ENCODE measurements at places on chromosomes 3 and 15. TPM values are rescaled to one million over a fixed set of nuclear protein-coding genes. Genes with fewer than 3 reads are reported as not detected.
A peak's percentile ranks its signal among the peaks of the same experiment; 100 is the strongest.

GOLGA6L6 gene
- not detected for total RNA-seq

- no peak for DNase-seq
Measured at GRCh38 chr3:157059181-157059580, 100.8 kb downstream of the CCNL1 start.

- DNase-seq = no peak
Measured at GRCh38 chr3:162103808-162104207, 607.2 kb downstream of the OTOL1 start.

GRCh38 chr15:39593071-39593655 lies 12.3 kb downstream of the THBS1 start:
- DNase-seq = peak; percentile 19

GRCh38 chr15:27730868-27731267 lies 368.2 kb downstream of the OCA2 start:
- no peak for DNase-seq

TLR9 gene
- not detected for total RNA-seq

CALML4 gene
- 1.4 TPM for total RNA-seq

- no peak for DNase-seq
Measured at GRCh38 chr3:50487181-50487580, 16.3 kb downstream of the CACNA2D2 start.

AGBL1 gene
- total RNA-seq = not detected

- DNase-seq = peak; percentile 98
Measured at GRCh38 chr3:65030847-65031463, 343.2 kb upstream of the ADAMTS9 start.

GOLGA6B gene
- total RNA-seq = not detected

UBP1 gene
- 32.0 TPM for total RNA-seq

- DNase-seq = no peak
Measured at GRCh38 chr3:152457500-152458375, 189.0 kb downstream of the MBNL1 start.

CHAC1 gene
- total RNA-seq = 9.5 TPM

ST3GAL6 gene
- 8.6 TPM for total RNA-seq

DNA sequence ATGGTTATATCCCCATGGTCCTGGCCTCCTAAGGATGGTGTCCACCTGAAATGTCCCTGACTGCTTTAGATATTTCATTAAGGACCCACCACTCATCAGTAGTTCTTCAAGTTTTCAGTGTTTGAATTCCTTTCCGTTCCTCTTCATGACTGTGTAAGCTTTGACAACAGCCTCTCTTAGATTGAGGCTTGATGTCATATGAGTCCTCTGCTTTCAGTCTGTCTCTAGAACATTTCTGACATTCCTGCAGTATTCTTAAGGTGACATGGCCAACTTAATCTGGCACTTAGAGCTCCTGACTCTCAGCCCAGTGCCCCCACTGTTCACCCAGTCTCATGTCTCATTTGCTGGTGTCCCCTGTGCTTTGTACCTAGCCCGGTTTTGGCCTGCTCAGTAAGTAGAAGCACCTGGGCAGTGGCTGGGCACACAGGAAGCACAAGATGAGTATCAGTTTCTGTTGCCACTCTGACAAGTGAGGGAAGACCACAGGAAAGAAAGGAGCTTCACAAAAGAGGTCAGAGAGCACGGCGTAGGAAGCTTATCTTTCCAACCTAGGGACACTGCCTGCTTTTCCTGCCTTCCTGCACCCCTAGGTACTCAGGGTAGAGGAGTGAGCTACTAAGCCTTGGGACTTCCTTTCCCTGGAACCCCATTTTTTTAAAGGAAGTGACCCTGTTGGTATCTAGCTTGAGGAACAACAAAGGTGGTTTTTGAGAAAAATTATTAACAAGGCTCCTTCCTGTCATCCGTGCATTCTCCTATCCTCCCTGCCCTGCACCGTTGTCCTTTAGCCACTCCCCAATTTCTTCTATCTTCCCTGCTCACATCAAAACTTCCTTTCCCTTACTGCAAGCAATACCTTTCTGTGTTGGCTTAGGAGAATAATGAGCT lies 103.1 kb downstream of the KLHL25 start:
- no peak for DNase-seq

SKOR1 gene
- total RNA-seq = not detected

SEMA3B gene
- 5.6 TPM for total RNA-seq

GRCh38 chr3:12049675-12050074 lies 45.5 kb downstream of the SYN2 start:
- peak; percentile 28 for DNase-seq

DNA sequence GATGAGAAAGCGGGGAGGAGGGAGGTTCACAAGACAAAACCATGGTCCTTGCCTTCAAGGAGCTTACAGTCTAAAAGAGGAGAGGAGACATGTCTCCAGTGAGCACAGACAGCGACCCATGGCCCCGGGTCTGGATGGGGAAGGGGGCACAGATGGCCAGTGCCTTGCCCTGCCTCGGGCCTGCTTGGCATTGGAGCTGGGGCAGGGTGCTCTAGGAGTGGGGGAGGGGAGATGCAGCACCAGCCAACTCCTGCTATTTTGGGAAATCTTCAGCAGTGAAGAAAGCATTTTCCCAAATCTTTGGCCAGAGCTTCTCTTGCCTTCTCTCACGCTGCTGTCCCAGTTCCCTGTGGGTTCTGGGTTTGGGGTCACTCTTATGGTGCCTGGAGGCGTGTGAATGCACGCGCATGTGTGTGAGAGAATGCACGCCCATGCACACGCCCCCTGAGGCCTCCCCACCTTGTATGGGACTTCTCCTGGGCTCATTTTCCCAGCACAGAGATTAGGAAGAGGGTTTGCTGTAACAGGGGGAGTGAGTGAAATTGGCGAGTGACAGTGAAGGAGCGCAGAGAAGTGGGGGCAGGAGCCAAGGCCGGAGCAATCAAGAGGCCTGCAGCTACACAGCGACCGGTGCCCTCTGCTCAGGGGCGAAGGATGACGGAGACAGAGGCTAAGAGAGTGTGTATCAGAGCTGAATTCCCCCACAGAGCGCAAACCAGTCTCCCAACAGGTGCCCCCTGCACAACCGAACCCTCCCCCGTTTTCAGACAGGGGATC lies 71.5 kb downstream of the SEMA5B start:
- no peak for DNase-seq

GRCh38 chr15:90642464-90643300 lies 74.5 kb upstream of the BLM start:
- no peak for DNase-seq

TIMP4 gene
- 0.10 TPM for total RNA-seq

DNA sequence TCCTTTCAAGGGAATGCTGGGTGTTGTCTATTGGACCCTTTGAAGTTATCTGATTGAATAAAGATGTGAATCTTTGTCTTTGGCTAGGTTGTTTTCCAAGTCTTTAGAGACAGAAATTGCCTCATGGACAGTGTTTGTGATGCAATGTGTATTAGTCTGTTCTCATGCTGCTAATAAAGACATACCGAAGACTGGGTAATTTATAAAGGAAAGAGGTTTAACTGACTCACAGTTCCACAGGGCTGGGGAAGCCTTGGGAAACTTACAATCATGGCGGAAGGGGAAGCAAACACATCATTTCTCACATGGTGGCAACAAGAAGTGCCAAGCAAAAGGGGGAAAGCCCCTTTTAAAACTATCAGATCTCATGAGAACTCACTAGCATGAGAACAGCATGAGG lies 88.8 kb upstream of the PLXND1 start:
- no peak for DNase-seq

COL7A1 gene
- 141 TPM for total RNA-seq

DNA sequence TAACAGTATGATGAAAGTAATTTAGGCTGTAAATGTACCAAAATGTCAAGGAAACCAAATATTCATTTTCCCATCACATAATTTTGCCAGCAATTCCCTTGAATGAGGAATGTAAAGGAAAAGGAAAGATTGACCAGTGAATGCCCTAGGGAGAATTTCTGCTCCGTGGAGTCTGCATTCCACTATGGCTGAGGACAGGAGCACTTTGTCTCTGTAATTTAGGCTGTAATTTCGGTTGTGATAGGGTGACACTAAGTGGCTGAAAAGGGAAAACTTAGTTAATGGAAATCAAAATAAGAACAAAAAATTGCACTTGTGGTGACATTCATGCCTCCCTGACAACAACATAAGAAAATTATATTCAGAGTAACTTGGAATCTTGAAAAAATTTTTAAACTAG lies 8.3 kb upstream of the TMEM207 start:
- peak; percentile 51 for DNase-seq

SERPINI2 gene
- not detected for total RNA-seq

APOD gene
- 1.6 TPM for total RNA-seq

DNA sequence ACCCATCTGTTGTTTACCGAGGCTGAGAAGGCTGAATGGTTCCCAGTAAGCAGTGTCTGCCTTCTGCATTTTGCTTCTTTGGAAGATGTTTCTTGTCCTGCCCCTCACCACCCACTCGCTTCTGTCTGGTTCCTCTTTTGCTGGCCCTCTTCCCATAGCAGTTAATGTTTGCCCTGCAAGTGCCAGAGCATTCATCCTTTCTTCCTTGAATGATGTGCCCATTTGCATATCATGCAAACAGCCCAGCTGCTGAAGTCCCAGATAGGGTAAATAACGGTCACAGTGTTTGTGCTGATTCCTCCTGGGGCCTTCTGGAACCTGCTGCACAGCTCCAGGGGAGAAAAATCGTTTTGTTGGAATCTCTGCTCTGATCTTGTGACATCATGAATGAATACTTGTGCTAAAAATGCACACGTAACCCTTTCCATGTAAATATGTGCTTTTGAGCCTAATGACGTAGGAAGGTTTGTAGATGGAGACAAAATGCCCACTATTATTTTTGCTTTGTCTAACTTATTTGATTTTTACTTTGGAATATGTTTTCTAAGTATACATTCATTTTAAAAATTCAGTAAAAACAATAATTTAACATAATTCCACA lies 381.0 kb downstream of the SOX2 start:
- DNase-seq = no peak

RNU5B-1 gene
- total RNA-seq = not detected

DNA sequence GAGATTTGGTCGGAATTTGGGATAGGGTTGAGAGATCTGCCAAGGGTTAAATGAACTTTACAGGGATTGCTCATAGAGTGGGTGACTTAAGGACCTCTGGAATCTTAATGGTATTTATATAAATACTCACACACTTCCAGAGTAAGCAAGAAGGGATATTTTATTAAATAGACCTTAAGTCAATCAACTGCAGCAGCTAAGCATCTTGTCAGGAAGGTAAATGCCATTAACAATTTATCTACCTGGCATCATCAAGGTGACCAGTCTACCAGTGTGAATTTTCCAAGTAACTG lies 123.9 kb downstream of the FEZF2 start:
- no peak for DNase-seq

GRCh38 chr3:34419801-34420200 lies 621.4 kb downstream of the PDCD6IP start:
- no peak for DNase-seq

SLC27A2 gene
- 0.39 TPM for total RNA-seq
